GM13976 (cell line): ENCODE measurements at places on chromosomes 6 and 20.

GRCh38 chr6:71675386-71675785, 211.0 kb upstream of the RIMS1 start:
- no peak for DNase-seq

DNA sequence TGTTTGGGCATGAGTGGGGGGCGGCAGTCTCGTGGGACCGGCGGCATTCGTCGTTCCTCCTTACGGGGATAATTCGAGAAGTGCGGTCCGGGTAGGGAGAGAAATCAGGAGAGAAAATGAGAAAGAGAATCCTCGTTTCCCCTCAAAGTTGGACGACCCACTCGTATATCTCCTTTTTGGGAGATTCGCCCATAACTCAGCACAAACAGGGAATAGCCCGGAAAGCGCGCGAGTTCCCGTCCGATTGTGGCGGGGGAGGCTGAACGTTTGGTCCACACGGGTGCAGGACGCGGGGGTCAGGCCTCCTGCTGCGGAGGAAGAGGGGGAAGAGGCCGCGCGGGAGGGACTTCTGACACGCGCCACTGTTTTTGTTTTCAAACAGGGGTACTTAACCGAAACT, 42.4 kb downstream of the POPDC3 start:
- DNase-seq: no peak

- DNase-seq: no peak
Observed at GRCh38 chr6:55379895-55380294, 52.6 kb downstream of the GFRAL start.

DNA sequence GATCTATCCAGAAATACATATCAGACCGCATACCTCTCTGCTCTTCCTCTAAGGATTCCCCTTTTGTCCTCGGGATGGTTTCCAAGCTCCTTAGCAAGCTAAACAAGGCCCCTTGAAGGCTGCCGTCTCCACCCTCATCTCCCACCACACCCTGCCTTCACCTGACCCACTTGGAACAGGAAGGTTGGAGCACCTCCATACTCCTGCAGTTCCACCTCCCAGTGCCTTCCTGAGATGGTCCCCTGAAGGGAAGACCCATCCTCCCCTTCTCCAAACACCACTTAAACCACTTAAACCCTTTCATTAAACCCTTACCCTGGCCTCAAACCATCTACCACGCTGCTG, 8.5 kb upstream of the POU5F1 start:
- DNase-seq: no peak

DNA sequence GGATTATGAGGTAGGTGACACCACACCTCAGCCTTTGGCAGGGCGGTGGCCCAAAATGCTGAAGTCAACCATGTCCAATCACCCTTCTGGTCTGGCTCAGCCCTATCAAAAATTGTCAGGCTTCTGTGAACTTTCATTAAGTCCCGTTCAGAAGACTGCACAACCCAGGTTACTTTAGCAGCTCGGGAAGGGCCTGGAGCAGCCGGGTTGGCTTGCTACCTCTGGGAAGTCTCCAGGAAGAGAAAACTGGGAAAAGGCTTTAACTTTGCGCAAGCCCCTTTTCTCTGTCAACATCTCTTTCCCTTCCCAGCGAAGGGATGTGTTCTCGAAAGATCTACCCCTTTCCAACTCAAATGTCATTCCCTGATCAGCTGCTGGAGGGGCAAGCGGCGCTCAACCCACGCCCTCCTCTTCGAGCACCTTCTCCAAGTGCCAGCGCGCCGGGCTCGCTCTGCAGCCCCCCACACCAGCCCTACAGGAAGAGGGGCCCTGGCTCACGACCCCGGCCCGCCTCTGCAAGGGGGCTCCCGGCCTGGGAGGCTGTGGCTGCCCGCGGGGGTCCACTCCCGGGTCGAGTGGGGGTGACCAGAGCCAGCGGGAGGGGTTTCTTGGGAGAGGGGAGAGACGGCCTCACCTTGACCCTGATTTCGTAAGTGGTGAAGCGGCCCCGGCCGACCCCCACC, 573 bp downstream of the SNX3 start:
- DNase-seq: peak; percentile 65

GRCh38 chr6:2949536-2950083, 21.8 kb downstream of the SERPINB6 start:
- no peak for DNase-seq

DNA sequence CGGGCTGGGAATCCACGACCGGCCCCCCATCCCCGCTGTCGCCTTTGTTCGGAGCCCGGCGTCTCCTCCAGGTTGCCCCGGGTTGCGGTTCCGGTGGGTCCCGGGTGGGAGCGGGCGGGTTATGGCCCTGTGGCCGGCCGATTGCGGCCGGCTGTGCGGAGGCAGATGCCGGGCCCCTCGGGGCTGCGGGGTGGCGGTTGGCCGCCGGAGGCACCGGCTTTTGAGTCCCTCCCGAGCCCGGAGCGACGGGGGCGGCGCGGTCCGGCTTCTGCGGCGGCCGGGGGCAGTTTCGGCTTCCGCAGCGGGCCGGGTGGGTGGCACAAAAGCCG, 431 bp downstream of the LOC128125822 start:
- DNase-seq: peak; percentile 32

DNA sequence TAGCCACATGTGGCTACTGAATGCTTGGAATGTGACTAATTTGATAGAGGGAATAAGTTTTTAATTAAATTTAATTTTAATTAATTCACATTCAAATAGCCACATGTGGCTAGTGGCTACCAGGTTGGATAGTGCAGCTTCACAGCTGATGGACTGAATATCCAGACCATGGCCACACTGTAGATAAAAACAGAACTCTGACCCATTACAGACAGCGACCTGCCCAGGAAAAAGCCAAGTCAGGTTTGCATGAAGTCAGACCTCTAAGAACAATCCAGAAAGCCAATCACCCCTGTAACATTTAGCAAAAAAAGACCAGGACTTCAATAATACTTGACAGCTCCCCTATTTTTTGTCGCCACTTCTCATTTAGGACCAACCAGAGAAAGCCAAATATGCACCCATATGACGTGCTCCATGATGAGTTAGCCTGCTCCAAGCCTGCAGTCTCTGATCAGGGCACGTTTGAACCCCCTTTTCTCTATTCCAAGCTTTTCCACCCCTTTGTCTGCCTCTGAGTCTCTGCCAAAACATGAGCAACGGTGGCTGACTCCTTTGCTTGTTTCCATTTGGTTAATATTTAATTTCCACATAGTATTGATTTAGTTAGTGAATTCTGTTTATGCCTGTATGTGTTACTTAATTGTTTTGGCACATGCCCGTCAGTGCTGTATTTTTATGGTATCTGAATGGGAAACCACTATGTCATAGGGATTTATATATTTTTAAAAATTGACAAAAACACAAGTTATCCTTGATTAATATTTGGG, 636.3 kb downstream of the UTRN start:
- DNase-seq: no peak

DNA sequence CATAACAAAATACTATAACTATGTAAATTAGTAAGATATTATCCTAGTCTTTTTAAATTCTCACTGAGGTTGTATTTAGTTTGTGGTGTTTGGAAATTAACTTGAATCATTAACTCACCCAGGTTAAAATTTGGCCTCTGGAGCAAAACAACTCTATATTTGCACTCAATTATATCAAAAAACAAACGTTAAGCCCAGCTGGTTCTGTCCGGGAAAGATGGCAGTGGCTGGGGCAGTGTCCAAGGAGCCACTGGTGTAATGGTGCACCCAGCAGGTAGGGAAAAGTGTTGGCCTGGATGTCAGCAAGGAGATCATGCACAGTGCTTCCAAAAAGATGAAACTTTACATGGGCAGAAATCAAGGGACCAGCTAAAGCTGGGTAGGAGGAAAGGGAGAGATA, 285.3 kb upstream of the CITED2 start:
- DNase-seq: no peak

DNA sequence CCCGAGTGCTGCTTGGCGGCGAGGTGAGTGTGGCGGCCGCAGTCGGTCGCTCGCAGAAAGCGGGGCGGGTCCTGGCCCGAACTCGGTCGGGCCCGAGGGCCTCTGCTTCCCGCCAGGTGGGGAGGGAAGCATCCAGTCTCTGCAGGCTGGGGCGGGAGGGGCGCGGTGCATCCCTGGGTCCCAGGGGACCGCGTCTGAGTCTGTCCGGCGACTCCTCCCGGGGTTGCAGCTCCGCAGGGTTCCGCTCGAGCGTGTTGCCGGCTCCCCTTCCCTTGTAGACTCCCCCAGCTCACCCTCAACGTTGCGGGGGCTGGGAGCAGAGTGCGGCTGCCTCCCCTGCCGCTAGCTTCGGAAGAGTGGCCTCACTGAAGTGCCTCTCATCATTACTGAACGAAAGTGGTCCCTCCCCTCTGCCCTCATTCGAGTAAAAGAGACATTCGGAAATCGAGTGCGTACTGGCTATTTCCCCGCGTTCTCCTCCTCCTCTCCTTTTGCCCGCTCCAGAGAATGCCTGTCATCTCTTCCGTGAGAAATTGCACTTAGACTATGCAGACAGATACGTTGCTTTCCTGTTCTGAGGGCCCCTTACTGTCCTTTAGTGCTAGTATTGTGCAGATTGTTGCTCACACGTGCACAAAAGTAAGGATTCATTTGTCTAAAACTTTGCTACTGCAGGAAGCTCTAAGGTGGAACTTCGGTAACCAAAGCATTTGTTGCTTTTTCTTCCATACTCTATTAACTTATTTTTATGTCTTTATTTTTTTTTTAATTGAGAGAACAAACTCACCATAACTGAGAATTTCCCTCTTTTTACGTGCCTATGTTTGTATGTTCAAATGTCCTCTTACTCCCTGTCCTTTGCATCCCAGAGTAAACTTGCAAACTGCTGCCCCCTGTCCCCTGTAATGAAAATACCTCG, 751 bp downstream of the MAP3K4 start:
- peak; percentile 70 for DNase-seq

DNA sequence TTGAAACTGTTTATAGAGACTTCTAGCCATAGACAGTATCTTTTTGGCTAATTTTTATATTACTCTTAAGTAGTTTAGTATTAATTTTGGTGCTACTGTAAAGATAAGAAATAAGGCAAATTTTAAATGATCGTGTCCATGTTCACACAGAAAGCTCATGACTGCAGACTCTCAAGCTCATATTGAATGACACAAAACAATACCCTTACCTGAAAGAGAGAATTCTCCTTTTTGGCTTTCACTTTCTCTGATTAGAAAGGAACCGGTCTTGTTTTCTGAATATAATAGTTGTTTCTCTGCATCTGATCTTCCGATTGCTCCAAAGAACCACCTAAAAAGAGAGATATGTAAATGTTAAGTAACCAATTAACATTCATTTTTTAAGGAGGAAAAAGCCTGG, 57.0 kb downstream of the FRK start:
- peak; percentile 30 for DNase-seq

DNA sequence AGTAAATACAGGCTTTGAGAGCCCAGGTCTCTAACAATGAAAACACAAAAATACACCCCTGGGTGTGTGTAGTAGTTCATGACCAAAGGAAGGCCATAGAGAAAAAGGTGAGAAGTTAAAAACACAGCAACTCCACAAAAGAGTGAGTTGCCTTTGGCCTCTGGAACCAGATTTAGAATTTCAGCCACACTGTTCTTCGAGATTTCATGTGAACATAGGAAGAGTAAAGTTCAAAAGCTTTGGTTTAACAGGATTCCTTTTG, 43.5 kb upstream of the RIN2 start:
- DNase-seq: no peak

DNA sequence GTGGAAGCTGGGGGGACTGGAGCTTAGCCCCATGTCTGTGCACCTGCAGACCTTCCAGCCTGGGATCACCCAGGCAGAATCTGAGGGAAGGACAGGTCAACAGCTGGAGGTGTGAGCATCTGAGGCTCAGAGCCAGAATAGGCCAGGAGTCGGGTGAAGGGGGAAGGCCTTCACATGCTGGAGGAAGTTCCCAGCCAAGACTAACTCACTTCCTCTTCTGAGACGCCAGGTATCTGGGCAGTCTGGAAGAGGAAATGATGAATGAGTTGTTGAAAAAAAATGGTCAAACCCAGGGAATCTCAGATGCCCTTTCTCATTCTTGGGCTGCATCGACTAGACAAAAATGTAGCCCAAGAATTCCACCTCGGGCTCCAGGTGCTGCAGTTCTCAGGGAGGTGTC, 73.6 kb upstream of the TIAM2 start:
- no peak for DNase-seq

- no peak for DNase-seq
Observed at GRCh38 chr6:47890326-47890875, 108.6 kb downstream of the OPN5 start.

DNA sequence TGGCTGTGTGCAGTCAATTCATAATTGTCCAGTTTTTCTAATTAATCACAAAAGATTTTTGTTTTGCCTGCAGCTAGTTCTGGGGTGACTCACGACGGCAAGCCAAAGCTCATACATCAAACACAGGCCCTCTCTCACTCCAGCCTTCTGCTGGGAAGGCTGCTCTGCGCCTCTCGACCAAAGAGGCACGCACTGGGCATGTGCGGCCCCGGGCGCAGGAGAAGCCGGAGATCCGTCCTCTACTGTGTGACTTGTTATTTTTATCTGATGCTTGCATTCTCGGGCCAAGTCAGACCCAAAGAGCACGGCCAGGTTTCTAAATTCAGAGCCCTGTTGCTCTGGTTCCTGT, 98.5 kb downstream of the TFAP2A start:
- no peak for DNase-seq

GRCh38 chr6:106142876-106143431, 56.8 kb downstream of the PRDM1 start:
- no peak for DNase-seq

GRCh38 chr6:44081753-44082152, 45.5 kb downstream of the MRPL14 start:
- no peak for DNase-seq

- DNase-seq: no peak
Observed at GRCh38 chr6:157661652-157662051, 161.4 kb upstream of the SNX9 start.

GRCh38 chr6:166087246-166087645, 80.4 kb downstream of the TBXT start:
- no peak for DNase-seq

DNA sequence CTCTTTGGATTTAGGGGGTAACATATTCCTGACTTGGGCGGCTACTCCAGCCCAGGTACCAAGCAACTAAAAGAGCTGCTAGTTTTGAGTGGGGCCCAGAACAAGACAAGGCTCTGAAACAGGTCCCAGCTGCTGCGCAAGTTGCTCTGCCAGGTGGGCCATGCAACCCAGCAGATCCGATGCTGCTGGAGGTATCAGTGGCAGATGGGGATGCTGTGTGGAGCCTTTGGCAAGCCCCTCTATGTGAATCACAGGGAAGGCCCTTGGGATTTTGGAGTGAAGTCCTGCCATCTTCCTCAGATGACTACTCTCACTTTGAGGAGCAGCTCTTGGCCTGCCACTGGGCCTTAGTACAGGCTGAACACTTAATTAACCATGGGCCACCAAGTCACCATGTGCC, 43.7 kb upstream of the VSX1 start:
- DNase-seq: no peak

DNA sequence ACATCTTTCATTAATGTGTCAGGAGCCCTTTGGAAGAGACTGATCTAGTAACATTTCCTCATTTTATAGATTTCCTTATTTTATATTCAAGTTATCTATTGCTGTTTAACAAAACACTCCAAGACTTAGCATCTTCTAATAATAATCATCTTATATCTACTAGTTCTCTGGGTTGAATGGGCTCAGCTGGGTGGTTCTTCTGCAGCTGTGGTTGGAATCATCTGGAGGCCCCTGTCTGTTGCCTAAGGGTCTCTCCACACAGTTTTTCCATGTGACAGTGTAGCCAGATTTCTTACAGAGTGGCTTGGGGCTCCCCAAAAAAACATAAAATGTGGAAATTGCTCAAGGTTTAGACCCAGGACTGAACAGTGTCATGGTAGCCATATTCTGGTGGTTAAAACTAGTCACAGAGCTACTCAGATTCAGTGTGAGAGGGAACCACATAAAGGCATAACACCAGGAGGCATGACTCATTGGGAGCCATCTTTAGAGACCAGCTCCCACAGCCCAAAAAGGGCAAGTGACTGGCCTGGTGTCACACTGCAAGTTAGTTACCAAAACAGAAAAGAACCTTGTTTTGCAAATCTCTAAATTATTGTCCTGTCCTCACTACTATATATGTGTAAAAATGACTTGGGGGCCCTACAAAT, 11.5 kb downstream of the SLC2A10 start:
- DNase-seq: no peak
